ENCODE measurements at places on chromosomes 2 and 18.

GRCh38 chr2:98608962-98609604 is 694 bp downstream of the UNC50 start:
- DNase-seq: peak; percentile 2

- DNase-seq: no peak
These were observed 1432.0 kb downstream of the DPP10 start for GRCh38 chr2:115874427-115874826.

DNA sequence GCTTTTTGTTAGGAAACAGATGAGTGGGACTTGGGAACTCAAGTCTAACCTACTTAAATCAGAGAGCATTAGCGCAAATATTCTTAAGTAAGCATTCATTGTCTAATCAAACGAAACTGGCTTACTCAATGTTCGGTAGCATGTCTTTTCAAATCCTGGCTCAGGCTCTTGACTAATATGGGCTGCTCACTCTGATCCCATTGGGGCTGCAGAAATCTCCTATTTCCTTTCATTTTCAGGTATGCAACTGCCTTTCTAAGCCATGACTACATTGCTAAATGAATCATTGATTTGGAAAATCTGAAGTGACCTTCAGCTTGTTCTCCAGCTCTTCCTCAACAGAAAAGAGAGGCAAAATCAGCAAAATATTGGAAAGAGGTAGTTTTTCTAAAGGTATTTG is 2084.4 kb upstream of the PIK3C3 start:
- no peak for DNase-seq

DNA sequence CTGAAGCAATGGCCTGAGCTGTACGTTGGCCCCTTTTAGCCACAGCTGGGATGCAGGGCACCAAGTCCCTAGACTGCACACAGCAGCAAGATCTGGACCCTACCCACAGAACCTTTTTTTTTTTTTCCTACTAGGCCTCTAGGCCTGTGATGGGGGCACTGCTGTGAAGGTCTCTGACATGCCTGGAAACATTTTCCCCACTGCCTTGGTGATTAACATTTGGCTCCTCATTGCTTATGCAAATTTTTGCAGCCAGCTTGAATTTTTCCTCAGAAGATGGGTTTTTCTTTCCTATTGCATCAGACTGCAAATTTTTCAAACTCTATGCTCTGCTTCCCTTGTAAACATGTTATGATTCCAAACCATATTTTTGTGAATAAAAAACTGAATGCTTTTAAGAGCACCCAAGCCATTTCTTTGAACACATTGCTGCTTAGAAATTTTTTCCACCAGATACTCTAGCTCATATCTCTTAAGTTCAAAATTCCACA is 33.5 kb downstream of the PDE1A start:
- DNase-seq: peak; percentile 36
